ENCODE measurements at places on chromosomes 5 and 9.

- no peak for DNase-seq
Measured at GRCh38 chr5:107769519-107769918, 98.8 kb upstream of the EFNA5 start.

DNA sequence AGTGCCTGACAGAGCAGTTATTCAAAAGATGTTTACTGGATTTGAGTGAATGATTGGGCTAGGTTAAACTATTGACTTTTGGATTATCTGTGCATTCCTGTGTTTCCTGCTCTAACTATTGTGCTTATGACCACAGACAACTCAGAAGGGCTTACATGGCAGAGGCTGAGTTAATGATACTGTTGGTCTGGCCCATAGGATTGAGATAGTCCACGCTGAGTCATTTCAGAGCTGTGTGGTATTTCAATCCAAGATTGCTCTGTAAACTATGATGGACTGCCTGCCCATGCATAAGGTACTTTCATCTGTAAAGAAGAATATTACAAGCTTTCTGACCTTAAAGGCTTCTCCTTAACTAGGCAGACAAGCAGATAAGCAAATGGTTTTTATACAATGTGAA, 49.1 kb upstream of the SLIT3 start:
- DNase-seq: no peak

DNA sequence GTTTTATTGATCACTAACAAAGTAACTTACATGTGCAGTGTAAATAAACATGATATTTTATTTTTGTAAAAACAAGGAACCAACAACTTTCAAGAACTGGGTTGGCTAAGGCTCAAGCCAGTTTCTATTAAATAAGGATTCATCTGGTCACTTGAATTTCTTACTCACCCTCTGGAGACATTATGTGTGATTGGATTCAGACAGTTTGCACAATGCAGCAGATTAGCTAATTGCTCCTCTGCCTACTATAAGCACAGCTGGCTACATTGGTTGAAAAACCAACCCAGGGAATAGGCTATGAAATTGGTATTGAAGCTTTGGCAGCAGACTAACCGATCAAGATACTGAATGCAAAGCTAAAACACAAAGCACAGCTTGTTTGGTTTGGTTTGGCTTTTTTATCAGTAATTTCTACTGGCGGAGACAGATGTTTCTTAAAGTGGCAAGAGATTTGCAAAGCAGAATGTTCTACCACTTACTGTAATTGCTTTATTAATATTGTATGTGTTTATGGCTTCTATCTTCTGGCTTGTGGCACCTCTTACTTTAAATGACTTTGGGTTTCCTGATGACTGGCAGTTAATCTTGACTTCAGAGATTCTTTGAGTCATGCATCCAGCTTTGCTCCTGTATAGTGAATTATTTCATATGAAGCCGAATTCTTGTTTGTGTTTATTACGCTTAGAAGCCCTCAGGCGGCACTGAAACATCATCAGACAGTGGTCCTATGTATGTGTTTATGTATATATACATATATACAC, 231.5 kb downstream of the MPDZ start:
- no peak for DNase-seq

GRCh38 chr5:78260771-78261170, 33.7 kb downstream of the AP3B1 start:
- DNase-seq: no peak

GRCh38 chr9:36788534-36788933, 215.8 kb downstream of the MELK start:
- no peak for DNase-seq

- DNase-seq: no peak
Measured at GRCh38 chr5:111975133-111975532, 218.1 kb upstream of the NREP start.

- no peak for DNase-seq
Measured at GRCh38 chr5:172721455-172722326, 49.3 kb downstream of the DUSP1 start.

DNA sequence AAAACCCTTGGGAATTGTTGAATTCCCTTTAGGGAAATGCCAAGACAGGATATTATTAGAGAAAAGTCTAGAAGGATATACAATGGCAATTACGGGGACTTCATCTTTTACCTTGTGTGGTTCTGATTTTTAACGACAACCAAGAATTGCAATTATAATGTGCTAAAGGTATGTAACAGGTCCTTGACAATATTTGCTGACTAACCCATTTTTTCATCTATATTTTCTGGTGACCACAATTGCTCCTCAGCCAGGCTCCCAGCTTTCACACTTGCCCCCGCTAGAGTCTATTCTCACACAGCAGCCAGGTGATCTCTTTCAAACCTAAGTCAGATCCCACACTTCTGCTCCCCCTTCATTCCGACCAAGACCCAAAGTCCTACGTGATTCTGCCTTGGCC, 34.3 kb downstream of the BARHL1 start:
- no peak for DNase-seq

DNA sequence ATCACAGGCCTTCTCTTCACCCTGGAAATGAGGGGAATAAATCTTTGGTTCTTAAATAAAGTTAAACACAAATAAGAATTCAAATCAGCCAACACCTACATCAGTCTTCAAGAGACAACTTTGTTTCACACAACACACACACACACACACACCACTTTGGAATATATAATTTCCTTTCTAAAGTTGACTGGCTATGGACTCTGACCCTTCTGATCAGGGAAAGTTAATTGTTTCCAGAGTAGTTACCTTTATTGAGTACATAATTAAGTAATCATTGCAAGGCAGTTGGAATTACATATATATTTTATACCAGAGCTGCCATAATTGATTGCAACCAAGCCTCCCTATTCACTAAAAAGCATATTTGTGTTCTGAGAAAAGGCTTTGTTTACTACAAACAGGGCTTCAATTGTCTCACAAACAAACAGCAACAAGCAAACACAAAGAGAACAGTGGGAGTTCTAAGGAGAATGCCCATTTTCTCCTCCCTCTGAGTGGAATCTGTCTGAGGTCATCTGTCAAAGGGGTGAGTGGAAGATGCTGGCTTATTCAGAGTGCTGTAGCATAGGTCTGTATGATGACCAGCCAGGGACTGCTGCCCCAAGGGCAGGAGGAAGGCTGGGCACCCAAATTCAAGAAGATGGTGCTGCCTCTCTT, 136.6 kb downstream of the SEMA6A start:
- no peak for DNase-seq

DNA sequence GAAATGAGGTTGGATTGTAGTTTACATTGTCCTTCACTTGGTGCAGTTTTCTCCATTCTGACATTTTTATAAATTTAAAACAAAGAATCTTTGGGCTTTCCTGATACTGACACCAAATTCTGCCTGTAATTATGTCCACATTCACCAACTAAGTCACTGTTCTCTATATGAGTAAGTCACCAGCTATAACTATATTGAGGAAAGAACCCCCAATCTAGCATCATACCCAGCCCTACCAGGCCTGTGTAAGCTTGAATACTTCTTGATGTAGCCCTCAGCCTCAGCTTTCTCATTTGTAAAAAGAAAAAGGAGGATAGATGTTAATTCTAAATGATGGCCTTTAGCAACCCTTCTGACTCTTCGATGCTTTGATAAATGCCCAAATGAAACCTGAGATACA, 112.7 kb upstream of the FST start:
- DNase-seq: no peak

GRCh38 chr9:36191686-36192085, 965 bp downstream of the CLTA start:
- DNase-seq: no peak

DNA sequence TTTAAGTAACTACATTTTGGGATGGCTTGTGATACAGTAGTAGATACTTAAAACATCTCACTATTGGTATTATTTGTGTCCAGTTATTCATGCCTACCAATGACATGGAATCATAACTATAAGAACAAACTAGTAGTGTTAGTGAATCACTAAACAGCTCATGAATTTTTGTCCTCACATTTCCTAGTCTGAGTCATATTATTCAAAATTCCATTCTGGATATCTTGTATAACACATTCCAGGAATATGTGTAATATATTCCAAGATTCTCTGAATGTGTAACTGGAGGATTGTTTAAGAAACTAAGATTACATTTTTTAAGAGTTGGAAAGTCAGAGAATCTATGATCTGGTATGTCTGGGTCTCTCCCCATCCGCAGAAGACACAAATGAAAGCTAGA, 565.3 kb upstream of the ZNF608 start:
- no peak for DNase-seq

GRCh38 chr5:10577371-10578292, 13.8 kb downstream of the ANKRD33B start:
- no peak for DNase-seq

DNA sequence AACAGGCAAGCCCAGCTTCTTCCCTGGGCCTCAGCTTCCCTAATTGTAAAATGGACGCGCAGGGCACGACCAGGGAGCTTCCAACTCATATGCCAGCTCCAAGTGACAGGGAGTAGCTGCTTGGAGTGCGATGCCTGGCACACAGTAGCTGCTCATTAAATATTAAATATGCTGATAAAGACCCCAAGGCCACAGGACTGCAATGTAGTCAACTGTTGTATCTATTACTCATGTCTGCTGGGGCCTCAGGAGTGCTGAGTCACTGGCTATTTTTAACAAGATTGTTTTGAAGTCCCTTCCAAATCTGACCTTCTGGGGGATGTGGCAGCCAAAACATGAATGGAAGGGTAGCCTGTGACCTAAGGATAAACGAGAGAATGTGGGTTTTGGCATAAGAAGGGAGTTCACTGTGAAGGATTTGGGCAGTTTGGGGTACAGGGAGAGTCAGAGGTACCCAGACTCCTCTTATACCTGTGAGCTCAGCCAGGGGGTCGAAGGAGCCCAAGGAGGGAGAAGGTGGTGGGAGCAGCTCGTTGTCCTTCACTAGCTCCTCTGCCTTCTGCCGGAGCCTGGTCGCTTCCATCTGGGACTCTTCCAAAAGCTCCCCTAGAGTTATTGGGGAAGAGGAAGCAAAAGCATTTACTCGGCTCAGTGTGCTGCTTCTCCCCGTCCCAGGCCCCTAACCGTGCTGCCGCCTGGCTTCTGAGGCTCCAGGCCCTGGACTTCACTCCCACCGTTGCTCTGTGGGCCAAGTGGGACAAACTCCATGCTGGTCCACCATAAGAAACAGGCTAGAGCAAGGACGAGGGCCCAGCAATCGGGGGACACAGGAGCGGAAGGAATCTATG, 17.5 kb downstream of the TNIP1 start:
- DNase-seq: no peak

GRCh38 chr9:128118971-128119665, 8.4 kb downstream of the PTGES2 start:
- no peak for DNase-seq

- no peak for DNase-seq
Measured at GRCh38 chr5:15521381-15522186, 21.6 kb downstream of the FBXL7 start.

DNA sequence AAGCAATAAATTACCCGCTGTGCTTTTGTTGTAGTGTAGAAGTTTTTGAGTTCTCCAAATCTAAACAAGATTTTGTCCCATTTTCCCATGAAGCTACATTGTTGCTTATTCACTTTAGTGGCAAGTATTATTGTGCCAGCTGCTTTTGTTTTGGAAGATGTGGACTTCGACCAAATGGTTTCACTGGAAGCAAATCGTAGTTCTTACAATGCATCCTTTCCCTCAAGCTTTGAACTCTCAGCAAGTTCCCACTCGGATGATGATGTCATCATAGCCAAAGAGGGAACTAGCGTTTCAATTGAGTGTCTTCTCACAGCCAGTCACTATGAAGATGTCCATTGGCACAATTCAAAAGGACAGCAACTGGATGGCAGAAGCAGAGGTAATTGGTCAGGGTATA, 10.9 kb downstream of the MFAP3 start:
- DNase-seq: no peak

- DNase-seq: no peak
Measured at GRCh38 chr9:121476156-121476555, 23.5 kb downstream of the GGTA1 start.

DNA sequence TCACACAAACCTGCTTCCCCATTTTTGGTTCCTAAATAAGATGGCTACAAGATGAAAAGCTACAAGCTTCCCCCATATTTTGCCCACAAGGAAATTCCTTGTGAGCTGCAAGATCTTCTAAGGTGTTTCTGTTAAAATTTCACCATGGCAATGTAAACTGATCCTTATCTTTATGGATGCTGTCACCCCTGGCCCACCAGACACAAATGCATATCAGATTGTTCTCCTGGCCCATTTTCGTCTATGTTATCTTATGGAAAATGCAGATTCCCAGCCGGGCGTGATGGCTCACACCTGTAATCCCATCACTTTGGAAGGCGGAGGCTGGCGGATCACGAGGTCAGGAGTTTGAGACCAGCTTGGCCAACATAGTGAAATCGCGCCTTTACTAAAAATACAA, 65.1 kb upstream of the IL6ST start:
- DNase-seq: no peak

- DNase-seq: no peak
Measured at GRCh38 chr5:142063878-142064331, 44.7 kb upstream of the NDFIP1 start.

- peak; percentile 55 for DNase-seq
Measured at GRCh38 chr5:59174248-59174844, 591.5 kb downstream of the RAB3C start.

GRCh38 chr9:81782313-81782995, 93.1 kb upstream of the TLE1 start:
- no peak for DNase-seq

DNA sequence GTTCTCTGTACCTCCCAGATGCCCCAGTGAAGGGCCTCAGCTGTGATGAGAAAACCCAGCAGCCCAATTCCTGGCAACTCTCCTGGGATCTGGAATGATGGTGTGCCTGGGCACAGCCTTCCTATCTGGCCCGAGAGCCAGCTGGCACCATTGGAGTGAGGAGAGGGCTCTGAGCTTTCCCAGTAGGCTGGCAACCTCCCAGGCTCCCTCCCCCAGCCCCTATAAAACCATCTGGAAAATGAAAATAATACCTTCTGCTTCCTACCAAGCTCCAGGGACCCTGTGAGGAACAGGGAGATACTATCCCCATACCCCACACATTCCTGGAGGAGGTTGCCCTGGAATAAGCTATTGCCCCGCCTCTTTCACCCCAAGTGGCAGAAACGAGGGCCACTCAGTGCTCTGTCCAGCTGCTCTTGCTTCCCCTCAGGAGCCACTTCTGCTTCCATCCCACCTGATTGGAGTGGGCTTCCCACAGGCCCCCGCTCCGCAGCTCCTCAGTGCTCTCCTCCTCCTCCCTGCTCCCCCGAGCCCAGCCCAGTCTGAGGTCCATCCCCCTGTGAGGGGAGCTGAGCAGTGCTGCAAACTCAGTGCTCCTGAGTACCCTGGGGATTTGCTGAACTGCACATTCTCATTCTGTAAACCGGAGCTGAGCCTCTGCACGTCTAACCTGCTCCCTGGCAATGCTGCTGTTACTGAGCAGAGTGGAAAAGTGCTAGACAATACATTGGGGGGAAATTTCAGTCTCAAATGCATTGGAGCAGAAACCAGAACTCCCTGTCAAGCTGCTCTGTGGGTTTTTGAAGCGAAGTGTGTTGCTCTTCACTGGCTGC, 74.7 kb downstream of the THBS4 start:
- no peak for DNase-seq

- DNase-seq: no peak
Measured at GRCh38 chr5:31617867-31618266, 21.1 kb upstream of the PDZD2 start.

DNA sequence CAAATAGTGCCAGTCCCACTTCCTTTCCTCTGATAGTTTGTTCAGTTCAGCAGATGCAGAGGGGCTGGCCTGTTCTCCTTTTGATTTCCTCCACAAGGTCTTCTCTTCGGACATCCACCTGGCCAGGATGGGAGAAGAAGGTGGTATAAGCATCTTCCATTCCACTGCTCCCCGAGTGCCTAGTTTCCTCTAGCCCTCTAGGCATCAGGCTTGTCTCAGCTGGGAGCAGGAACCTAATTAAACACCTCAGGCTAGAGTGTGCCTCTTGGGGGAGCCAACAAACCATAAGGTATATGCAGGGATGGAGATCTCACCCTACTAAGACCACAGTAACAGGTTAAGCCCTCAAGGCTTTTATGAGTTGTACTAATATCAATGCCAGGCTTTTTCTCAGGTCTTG, 835 bp upstream of the DND1 start:
- DNase-seq: no peak
